ENCODE measurements at places on chromosomes 2 and 18. TPM values are rescaled to one million over a fixed set of nuclear protein-coding genes. Genes with fewer than 3 reads are reported as not detected.

The SPEG gene
- total RNA-seq = 7.8 TPM

The ATOH8 gene
- 29.5 TPM for total RNA-seq

The ARHGAP15 gene
- not detected for total RNA-seq

The FAM161A gene
- 2.2 TPM for total RNA-seq

Data from bronchial smooth muscle cell (primary cell).